ENCODE measurements at places on chromosomes 7 and 10.

DNA sequence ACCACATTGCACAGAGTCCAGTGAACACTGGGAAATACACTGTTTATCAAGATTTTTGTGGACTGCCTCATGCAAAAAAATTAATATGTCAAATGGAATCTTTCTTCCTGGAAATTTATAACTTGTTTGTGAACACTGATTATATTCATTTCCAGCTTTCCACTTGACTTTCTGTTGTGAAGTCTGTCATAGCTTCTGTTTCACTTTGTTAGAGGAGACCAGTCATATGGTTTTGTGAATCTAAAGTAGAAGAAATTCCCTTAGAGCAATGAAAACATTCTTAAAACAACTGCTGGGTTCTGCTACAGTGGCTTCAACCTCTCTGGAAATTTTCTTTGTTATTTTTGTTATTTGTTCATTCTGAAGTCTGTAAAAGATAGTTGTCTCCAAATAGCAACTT is 349.5 kb upstream of the NFE2L3 start:
- no peak for DNase-seq

DNA sequence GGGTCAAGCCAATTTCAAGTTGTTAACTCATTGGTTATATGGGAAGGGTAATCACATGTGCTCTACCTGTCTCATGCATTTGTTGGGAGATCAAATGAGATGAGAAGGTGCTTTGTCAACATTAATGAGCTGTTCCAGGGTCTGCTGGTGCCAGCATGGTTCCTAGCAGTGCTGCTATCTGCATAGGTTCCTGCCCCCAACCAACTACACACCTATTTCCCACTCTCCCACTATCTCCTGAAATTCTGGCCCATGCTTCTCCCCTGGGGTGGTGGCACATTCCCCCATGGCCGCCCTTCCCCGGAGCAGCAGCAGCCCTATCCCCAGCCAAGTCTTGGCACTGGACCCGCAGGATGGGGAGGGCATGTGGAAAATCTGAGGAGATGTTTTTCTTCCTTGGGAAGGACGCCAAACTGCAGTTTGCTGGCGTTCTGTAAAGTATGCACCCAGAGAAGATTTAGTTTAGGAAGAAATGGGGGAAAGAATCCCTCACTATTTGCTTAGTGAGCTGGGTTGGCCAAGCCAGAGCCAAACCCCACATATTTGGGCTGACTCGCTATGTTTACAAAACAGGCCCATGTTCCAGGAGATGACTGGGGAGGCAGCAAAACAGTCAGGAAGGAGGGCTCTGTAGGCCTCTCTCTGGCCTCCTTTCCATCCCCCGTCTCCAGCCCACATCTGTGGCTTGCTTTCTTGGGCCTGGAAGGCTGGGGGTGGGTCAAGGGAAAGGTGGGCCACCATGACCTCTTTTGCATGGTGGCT is 42.5 kb downstream of the PPP1R3C start:
- no peak for DNase-seq

- no peak for DNase-seq
Observed at GRCh38 chr10:131816157-131816775, 84.5 kb upstream of the PPP2R2D start.

- DNase-seq: no peak
Observed at GRCh38 chr7:112103246-112103645, 103.0 kb downstream of the DOCK4 start.

DNA sequence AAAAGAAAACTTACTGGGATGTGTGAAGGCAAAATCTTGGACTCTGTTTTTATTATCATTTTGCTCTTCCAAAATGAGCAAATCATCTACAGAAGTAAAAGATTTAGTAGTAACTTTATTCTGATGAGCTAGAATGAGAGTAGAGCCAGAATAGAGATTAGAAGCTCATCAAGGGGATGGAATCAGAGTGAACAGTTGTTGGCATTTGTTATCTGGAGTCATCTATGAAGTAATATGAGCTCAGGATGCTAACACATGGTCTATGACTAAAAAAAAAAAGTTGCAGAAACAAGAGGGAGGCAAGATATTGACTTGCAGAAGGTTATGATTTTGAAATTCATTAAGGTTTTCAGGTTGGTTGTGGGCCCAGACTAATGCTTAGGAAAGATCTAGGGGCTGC is 409.1 kb upstream of the ETV1 start:
- no peak for DNase-seq

- DNase-seq: peak; percentile 3
Observed at GRCh38 chr10:113616244-113617074, 47.4 kb downstream of the NRAP start.

GRCh38 chr10:42812028-42812427 is 29.4 kb downstream of the BMS1 start:
- no peak for DNase-seq

- DNase-seq: no peak
Observed at GRCh38 chr7:15461576-15461975, 100.2 kb downstream of the AGMO start.

DNA sequence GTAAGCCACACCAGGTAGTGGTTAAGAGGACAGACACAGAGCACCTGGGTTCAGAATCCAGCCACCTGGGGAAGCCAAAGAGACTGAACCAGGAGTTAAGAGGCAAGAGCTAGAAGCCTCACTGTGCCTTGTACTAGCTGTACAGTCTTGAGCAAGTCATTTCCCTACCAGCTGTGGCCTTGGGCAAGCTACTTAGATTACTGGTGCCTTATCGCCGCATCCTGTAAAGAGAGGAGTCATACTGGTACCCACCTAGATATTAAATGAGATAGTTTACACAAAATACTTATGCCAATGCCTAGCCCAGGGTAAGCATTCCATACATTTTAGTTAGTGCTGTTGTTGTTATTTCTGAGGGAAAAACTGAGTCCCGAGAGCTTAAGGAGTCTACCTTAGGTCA is 47.7 kb downstream of the HABP2 start:
- DNase-seq: no peak

Measured in NCI-H1105 (cell line).